ENCODE measurements at places on chromosomes 6 and 20.

- no peak for DNase-seq
Observed at GRCh38 chr20:9503526-9504245, 10.7 kb upstream of the LAMP5 start.

DNA sequence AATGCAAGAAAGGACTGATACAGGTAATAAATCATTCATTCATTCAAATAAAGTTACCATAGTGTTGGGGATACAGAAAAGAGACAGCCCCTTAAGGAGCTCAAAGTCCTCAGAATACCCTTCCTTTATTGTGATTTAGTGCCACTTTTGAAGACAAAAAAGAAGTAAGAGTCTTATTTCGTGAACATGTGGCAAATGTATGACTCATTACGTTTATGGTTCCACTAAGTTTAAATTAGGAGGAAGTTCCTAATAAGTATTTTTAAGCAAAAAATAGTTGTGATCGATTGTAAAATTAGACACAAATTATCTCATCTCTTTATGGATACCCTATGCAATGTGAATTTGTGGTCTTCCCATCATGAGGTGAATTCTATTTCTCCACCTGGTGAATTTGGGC is 38.5 kb upstream of the GCLC start:
- DNase-seq, result no peak

GRCh38 chr20:36205026-36205425 is 31.3 kb upstream of the AAR2 start:
- no peak for DNase-seq

GRCh38 chr6:142781129-142781528 is 163.8 kb downstream of the HIVEP2 start:
- no peak for DNase-seq

GRCh38 chr6:143157131-143157530 is 96.4 kb downstream of the AIG1 start:
- DNase-seq, result no peak

DNA sequence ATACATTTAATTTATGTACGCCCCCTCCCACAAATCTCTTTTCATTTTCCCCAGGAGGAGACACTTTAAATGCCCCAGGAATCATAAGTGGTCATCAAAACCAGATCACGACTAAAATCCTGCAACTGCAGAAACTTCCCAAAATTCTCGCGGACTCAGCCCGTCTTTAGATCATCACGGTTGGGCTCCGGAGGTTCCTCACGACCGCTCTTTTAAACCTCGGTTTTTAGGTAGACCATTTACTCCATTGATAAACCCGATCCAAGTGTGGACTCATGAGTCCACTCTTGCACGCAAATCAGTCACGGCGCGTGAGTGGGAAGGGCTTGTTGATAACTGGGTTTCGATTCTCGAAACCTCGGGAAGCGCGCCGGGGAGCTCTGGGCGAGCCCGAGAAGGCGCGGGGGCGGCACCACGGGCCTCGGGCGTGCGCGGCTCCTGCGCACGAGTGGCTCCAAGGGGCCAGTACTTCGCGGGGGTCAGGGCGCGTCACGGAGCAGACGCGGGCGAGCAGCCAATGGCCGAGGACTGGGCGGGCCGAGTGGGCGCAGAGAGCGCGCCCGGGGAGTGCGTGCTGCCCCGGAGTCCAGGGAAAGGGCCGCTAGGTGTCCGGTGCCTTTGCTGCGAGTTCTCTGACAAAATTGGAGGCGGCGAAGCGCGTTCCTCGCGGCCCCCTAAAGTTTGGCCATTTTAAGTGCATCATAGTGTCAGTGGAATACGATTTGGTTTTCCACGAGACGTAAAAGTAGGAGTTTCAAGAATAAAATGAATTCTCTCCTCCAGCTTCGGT is 635 bp upstream of the TENT5A start:
- DNase-seq, result peak; percentile 57

DNA sequence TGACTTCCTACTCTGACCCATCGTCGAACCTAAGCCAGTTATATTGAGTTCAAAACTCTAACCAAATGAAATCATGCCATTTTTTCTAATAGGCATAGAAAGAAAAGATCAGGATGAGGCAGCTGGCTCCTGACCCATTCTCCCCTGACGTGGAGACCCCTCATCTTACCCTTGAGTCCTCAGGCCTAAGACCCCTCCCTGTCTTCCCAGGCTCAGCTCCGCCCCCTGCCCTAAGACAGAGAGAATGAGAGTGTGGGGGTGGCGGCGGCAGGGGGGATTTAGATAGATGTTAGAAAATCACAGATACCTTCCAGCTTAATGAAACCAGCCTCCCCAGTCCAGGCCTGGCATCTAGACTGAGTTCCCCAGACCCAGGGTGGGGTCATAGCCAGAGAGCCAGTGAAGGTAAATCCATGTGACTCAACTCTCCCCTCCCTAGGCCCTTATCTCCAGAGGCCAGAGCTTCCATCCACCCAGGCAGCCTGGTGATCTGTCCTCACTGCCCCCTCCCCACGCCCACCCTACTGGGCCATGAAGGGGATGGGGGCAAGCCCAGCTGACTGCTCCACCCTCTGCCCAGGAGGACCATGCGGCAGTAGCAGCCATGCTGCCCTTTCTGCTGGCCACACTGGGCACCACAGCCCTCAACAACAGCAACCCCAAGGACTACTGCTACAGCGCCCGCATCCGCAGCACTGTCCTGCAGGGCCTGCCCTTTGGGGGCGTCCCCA is 6.8 kb downstream of the TMEM63B start:
- no peak for DNase-seq

GRCh38 chr20:5031206-5031557 is 29.9 kb upstream of the SLC23A2 start:
- no peak for DNase-seq

GRCh38 chr6:53795340-53795701 is 516 bp downstream of the LRRC1 start:
- DNase-seq, result no peak

DNA sequence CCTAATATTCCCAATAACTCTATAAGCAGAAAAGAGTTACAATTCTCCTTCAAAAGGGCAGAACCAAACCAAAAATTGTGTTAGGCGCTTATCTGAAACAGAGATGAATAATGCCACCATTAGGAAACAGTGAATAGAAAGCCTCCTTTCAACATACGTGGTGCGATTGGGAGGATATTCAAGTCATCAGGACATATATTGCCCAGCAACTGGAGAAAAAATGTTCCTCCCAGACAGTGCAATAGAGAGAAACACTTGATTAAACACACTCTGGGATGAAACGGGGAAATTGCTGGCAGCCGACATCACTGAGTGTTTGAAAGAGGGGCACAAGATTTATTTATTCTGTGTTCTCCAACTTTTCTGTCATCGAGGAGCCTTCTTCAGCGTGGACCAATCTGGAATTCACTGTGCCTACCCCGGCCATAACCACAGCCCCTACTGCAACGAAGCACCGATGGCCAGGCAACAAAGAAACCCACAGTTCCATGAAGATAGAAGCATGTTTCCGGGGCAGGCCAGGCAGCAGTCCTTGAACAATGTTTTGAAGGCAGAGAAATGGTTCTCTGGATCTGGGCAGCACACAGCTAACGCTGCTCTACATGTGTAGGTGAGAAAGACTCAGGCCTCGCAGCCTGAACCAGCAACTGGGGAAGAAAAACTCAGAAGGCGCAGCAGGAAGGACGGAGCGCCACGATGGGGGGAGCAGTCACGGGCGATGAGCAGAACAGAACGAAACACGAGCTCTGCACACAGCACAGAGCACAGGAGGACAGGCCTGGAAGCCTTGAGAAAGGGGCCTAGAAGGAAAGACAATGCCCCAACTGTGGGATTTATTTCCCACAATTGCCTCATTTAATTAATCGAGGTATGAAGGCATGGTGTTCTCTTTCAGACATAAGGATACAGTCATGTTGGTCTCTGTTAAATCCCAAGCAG is 234.2 kb upstream of the FOXQ1 start:
- DNase-seq, result no peak

- DNase-seq, result no peak
Observed at GRCh38 chr20:57847104-57847503, 137.3 kb upstream of the PMEPA1 start.

DNA sequence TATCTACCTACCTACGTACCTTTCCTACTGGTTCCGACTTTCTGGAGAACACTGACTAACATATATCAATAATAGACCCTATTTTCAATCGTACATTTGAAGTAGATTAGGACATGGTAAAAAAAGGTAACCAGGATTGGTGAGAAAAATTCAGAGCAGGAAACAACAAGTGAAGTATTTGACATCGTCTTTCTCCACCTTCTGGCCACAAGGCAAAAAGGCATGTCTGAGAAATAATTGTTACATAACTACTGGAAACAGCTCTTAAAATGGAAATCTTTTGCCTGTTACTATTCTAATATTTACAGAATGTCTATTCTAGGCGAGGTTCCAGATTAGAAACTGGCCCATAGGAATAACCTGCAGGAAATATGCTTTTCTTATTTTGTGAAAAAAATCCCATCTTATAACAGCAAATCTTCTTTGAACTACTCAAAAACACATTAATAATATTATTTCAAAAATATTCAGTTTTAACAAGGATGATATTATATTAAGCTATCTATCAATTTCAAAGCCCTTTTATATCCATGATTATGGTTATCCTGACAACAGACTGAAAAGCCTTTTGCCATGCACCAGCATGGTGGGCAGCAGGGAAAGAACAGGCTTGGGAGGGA is 80.8 kb downstream of the RCAN2 start:
- DNase-seq, result no peak

DNA sequence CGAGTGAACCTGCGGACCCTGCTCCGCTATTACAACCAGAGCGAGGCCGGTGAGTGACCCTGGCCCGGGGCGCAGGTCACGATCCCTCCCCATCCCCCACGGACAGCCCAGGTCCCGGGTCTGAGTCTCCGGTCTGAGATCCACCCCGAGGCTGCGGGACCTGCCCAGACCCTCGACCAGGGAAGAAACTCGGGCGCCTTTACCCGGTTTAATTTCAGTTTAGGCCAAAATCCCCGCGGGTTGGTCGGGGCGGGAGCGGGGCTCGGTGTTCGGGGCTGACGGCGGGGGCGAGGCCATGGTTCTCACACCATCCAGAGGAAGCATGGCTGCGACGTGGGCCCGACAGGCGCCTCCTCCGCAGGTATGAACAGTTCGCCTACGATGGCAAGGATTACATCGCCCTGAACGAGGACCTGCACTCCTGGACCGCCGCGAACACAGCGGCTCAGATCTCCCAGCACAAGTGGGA is 46.9 kb upstream of the TRIM26 start:
- DNase-seq, result peak; percentile 32

DNA sequence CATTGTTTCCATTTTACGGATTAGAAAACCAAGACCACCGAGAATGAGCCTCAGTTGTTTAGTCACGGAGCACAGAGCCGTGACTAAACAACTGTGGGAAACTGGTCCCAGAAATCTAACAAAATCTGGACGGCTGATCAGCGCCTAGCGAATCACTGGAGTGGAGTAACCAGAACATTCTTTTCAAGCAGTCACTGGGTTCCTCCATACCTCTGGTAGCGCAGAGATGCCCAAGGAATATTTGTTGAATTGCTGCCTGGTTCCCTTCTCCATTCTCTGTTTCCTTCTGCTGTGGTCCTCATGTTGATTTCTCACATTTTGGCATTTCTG is 62.0 kb downstream of the GPX5 start:
- no peak for DNase-seq

- no peak for DNase-seq
Observed at GRCh38 chr6:30319146-30319835, 7.4 kb upstream of the TRIM39 start.

- no peak for DNase-seq
Observed at GRCh38 chr20:50278684-50279531, 88.3 kb downstream of the CEBPB start.

DNA sequence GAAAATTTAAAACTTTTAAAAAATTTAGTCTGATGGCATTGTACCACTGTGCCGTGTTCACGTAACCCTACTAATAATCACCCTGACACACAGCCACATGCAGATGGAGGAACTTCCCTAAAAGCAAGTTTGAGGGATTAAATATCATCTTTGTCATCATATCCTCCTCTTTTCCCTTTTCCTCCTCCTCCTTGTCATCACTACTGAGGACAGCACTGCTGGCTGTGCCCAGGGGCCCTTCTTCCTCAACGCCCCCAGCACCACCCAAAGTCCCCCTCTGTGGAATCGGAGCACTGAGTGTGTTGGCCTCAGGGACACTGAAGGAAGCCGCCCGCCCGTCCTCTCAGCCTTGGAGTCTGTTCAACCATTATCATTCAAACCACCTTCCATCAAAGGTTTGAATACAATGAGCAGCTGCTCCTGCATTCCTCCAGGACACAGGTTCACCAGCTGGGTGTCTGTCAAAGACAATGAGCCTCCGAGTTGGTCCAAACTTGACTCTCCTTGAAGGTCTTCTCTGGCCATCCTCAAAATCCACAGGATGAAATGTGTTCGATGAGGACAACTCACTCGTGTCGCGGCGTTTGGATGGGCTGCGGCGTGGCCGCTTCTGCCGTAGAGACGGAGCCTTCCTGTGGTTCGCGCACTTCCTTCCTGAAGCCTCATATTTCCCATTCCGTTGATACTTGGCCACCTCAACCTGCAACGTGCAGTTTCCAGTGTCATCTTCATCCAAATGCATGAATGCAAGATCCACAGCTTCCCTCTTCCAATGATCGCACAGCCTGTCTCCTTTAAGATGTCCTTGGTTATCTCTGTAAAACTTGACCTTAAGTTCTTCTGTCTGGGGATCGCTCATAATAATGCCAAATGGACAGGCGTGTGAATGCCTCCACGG is 23.3 kb downstream of the NQO2 start:
- DNase-seq, result peak; percentile 19

DNA sequence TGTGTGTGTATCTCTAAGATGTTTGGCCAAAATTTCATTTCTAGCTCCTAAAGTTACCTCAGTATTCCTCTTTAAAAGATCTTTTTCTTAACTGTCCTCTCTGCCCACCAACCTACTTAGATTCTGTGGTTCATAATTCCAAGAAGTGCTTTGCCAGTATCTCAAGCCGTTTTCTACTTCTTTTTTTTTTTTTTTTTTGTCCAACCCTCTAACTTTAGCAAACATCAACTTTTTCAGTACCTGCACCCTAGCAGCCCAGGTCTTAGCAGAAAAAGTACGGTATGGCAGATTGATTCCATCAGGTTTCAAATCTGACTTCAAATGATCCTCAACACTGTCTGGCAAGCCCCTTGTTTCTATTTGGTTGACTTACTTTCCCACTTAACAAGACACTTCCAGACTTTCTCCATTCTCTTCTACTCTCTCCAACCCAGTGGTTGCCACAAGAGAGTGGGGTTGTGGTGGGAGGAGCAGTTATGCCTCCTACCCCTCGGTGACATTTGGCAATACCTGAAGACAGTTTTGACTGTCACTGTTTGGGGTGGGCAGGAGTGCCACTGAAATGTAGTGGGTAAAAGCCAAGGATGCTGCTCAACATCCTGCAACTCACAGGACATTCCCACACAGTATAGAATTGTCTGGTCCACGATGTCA is 10.8 kb upstream of the MAN1A1 start:
- DNase-seq, result no peak

Data from stimulated activated CD8-positive, alpha-beta memory T cell treated with anti-CD3 and anti-CD28 coated beads, Interleukin-4, amount 100 ng/mL, for 4 hours (primary cell).